Mucosa of gallbladder (tissue), 1 donor: ENCODE measurements at places on chromosomes 4 and X. TPM values are rescaled to one million over a fixed set of nuclear protein-coding genes. Genes with fewer than 3 reads are reported as not detected.

DNA sequence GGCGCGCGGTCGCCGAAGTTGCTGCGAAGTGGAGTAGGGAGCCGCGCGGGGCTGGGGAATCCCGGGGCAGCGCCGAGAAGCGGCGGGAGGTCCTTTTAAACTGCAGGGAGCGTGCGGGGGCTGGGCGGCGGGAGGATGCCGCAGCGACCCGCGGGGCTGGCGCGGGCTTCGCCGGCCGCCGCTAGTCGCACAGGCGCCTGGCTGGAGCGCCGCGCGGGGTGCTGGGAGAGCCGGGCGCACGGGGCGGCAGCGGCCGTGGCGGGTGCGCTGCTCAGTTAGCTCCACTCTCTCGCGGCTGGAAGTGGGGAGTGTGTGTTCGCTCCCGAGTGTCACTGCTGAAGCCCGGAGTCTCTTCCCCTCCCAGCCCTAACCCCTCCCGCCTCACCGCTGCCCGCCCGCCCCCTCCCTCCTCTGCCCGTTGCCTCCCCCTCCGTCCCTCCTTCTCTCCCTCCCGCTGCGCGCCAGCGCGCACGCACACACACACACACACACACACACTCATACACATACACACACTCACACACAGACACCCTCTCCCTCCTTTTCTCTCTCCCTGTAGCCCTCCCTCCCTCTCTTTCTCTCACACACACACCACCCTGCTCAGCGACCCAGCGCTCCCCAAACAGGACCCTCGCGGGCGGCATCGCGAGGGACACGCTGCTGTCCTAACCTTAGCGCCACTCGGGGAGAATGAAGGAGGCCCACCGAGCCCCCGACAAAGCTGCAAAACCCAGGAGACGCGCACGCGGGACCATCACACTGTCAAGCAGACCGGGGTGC, at the start of gene NDNF:
Gene NDNF, minus strand, starts transcription at position 312 of the 780 bp plus-strand sequence. CDS start 26,698 bp downstream, outside the sequence.
- DNase-seq, result peak; percentile 75

DNA sequence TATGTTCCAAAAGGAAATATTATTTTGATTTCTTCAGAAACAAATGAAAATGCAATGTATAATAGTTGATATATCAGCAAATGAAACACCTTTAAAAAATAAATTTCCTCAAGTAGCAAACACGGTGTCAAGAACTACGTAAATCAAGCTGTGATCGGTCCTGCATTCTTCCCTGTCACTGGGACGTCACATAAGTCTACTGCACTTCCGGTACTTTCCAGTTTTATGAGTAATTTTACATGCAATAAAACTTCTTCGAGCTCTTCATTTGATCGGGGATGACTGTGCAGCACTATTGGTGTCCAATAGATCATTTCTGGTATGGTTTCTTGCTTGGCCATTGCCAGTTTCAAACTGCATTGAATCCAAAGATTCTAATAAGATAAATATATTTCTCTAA, 114.0 kb upstream of the VEGFC start:
- DNase-seq, result no peak

GRCh38 chr4:112633477-112634235, 3.1 kb downstream of the ZGRF1 start:
- no peak for DNase-seq

DNA sequence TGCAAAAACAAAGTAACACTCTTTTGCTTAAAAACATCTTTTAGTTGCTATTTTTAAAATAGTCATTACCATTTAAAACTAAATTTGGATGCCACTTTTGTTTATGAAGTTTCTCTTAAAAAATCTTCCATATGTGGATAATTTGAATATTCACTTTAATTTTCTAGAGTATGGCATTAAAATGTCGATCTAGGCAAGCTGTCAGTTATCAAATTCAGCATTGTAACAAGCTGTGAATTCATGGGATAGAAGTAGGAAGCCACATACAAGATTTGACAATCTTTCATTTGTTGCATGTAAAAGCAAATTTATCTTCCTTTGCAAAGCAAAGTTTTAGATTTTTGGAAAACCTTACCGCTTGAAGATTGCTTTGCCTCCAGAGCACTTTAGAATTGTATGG, 191.5 kb downstream of the ARHGAP10 start:
- no peak for DNase-seq

NPY2R gene
- total RNA-seq, result 0.06 TPM

VEGFC gene
- total RNA-seq, result 14.4 TPM
